AG04449 (cell line): ENCODE measurements at places on chromosomes 5 and 9.
A peak's percentile ranks its signal among the peaks of the same experiment; 100 is the strongest.

DNA sequence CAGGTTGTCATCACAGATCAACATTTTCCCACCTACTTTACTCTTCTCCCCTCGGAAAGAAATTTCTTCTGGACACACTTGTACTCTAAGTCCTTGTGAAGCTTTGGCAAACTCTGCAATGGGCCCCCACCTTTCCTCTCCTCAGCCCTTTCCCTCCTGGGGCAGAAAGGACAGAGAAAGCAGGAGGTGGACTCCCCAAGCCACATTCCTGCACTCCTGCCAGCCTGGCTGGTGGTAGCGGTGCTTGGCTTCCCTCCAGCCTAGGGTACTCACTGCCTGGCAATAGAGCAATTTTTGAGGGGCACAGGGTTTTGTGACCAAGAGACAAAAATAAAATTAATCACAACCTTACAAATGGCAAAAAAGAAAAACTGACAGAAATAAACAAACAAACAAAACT is 451.4 kb downstream of the ZSWIM6 start:
- DNase-seq = no peak

DNA sequence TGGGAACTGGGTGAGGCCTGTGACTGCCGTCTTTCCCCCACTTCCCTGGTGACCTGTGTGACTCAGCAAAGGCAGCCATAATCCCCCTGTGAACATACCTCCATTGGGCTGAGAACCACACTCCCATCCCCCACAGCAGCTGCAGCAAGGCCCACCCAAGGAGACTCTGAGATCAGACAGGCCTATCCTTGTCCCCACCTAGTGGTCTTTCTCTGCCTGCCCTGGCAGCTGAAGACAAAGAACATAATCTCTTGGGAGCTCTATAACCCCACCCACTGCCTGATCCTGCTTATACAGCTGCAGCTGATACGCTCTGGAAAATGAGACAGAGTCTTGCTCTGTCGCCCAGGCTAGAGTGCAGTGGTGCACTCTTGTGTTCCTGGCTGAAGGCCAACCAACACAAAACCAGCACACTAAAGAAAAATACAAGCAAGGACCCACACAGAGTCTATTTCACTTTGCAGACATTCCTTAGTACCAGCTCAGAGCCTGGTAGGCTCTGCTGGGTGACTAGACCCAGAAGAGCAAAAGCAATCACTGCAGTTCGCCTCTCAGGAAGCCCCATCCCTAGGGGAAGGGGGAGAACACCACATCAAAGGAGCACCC is 106.7 kb downstream of the MCTP1 start:
- DNase-seq = peak; percentile 33

GRCh38 chr5:96809921-96810320 is 2.2 kb upstream of the ERAP1 start:
- DNase-seq = no peak

DNA sequence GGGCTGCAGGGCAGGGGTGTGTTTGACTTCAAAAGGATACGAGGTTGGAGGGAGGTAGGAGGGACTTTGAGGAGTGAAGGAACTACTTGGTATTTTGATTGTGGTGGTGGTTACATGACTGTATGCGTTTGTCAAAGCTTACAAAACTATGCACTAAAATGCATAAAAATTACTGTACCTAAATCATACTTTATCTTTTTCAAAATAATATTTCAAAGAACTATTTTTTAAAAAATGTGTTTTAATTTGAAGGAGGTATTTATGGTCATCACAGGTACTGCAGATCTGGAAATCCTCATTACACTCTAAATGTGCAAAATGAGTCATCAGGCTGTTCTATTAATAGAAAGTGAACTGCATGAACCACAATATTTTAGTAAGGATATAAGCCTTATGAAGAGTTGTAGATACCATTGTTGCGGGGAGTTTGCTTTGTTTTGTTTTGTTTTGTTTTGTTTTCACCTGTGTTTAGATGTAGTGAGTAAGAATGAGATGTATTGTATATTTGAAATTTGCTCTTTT is 116.9 kb downstream of the ARRDC3 start:
- no peak for DNase-seq
